ENCODE measurements at places on chromosomes 1 and 21. TPM values are rescaled to one million over a fixed set of nuclear protein-coding genes. Genes with fewer than 3 reads are reported as not detected.

GRCh38 chr1:24472527-24473251 lies 29.9 kb upstream of the RCAN3 start:
- no peak for DNase-seq

- DNase-seq = peak; percentile 68
Measured at GRCh38 chr1:70038025-70038424, 167.4 kb downstream of the LRRC40 start.

DNA sequence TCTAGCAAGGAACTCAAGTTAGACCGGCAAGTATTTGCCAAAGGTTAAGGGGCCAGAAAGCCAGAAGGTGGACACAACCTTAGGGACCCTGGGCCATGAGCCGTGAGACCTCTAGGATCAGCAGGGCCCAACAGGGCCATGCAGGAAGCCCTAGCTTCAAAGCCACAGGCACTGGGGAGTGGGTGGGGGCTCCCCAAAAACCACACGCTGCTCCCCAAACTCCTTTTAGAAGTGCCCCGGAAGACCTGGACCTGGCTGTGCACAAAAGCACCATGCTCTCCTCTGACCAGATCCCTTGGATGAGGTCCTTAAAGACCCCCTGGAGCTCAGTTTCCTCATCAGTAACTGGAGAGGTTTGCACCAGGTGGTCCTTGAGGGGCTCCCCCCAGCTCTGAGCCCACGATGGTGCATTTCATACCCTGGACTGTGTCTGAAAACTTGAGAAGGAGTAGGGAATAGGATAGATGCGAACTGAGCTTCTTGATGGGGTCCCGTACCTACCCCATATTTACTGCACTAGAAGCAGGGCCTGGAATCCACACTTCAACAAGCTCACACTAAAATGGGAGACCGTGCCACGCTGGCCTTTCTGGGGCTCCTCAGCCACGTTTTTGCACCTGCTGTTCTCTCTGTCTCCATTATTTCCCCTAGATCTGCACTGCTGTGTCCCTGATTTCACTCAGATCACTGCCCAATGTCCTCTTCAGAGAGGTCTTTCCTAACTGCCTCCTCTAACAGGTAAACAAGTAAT lies 40.6 kb upstream of the LBR start:
- DNase-seq = no peak

- DNase-seq = peak; percentile 30
Measured at GRCh38 chr1:180863158-180863775, 49.4 kb upstream of the KIAA1614 start.

The RHEX gene
- not detected for total RNA-seq

DNA sequence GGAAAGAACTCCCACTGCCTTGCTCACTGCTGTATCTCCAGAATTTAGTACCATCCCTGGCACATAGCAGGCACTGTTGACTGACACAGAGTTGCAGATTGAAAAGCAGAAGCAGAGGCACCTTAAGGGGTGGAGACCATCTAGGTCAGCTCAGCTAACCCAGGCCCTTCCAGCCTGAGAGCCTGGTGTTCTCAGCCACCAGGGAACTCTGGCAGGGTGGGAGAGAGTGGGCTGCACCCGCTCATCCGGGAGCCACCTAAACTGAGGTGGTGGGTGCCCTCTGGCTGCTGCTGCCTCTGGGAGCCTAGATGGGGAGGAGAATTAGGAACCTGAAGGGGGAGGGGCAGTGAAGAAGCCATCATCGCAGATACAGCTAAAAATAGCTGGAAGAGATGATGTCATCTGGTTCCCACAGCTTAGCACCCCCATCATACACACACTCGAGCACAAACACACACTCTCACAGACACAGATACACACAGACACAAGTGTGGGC lies 1.5 kb upstream of the TSPAN1 start:
- DNase-seq = no peak

- no peak for DNase-seq
Measured at GRCh38 chr1:6257541-6258069, 3.3 kb downstream of the GPR153 start.

DNA sequence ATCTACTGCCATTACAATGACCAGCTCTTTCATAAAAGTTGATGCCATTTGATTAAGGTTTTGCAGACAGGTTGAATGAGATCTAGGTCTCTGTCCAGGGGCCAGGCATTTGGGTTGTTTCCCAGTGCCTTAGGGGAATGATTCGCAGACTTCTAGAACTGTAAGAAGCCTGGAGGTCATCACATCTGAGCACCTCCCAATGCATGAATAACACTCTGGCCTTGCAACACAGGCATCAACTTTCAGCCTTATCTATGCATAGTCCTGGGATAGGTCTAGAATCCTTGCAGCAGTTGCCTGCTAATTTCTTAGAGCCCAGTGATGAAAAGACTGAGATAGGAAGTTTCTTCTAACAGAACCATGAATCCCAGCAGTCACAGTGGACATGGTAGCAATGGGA lies 44.8 kb upstream of the KCND3 start:
- no peak for DNase-seq

The OR10T2 gene
- not detected for total RNA-seq

DNA sequence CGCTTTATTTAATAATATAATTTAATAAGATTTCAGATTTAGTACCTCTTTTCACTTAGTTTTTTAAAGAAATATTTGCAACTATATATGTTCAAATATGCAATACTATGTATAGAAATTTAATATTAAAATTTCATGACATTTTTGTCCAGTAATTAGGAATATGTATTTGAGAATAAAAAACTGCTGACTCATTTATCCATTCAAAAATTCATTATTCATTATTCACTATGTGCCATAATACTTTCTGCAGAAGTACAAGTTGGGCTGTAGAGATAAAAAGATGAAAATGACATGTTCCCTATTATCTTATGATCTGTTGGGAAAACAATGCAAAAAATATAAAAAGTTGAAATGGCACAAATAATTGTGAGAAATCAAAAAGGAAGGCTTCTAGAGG lies 3.4 kb upstream of the C1orf53 start:
- DNase-seq = no peak

The PLCH2 gene
- 0.02 TPM for total RNA-seq

DNA sequence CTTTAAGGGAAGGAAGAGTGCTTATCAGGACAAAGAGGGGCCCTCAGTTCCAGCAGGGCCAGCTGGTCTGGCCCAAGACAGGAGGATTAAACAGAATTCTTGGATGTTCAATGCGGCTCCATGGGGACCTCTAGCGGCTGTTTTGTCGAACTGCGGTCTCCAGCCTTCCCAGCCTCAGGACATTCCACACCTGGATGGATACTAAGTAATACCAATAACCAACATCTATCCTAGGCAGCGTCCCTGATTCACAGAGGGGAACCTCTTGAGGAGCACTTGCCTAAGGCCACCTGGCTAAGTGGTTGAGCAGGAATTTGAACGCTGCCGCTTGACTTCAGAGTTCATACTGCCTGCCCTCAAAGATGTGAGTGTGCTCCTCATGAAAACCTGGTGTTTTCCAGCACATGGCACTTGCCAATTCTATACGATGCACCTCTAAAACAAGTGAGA lies 15.5 kb upstream of the CD247 start:
- DNase-seq = peak; percentile 34

The PALMD gene
- 0.21 TPM for total RNA-seq

GRCh38 chr1:113488576-113489177 lies 98.4 kb downstream of the MAGI3 start:
- DNase-seq = no peak
